ENCODE measurements at places on chromosomes 13 and 19. TPM values are rescaled to one million over a fixed set of nuclear protein-coding genes. Genes with fewer than 3 reads are reported as not detected.
A peak's percentile ranks its signal among the peaks of the same experiment; 100 is the strongest.

DNA sequence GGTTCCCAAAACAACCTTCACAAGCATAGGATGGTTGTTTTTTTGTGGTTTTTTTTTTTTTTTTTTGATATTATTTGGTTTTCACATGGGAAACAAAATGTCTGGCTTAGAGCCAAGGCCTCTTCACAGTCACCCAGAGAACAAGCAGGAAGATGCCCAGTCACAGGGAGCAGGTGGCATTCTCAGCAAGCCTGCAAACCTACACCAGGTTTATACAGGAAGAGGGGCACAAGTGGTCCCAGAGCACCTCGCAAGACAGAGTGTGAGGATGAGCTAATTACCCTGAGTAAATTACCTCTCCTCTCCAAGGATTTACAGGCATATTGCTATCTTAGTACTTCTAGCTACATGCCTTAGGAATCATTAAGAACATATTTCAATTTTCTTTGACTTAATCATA, 1375.6 kb downstream of the EFNB2 start:
- no peak for DNase-seq

GRCh38 chr19:50430888-50431342, 1.8 kb upstream of the MYBPC2 start:
- no peak for DNase-seq

DNA sequence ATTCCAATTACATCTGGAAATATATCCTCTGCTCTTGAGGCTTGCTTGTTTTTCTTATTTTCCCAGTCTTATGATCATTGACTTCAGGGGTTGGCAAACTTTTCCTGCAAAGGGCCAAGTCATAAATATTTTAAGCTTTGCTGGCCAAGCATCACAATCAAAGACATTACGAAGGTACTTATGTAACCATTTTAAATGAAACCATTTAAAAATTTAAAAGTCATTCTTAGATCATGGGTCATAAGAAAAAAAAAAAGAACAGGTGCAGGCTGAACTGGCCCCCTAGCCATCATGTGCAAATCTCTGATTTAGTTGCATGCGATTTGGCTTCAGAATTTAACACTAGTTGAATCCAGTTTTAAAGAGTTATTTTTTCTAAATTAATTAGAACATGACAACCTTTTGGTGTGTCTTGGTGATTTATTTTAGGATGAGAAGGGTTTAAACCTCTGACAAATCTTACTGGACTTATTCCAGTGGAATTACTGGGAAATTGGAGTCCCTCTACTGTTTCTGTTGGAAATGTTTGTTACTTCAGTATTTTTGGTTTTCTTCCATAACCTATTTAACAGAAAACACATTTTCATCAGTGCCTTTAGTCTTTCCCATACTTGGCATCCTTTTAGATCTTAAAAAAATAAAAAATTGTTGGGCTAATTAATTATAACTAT, 148.1 kb downstream of the NHLRC3 start:
- DNase-seq: no peak

- no peak for DNase-seq
Measured at GRCh38 chr13:20927596-20928257, 25.2 kb upstream of the XPO4 start.

- DNase-seq: no peak
Measured at GRCh38 chr19:17052439-17052838, 22.8 kb downstream of the HAUS8 start.

DNA sequence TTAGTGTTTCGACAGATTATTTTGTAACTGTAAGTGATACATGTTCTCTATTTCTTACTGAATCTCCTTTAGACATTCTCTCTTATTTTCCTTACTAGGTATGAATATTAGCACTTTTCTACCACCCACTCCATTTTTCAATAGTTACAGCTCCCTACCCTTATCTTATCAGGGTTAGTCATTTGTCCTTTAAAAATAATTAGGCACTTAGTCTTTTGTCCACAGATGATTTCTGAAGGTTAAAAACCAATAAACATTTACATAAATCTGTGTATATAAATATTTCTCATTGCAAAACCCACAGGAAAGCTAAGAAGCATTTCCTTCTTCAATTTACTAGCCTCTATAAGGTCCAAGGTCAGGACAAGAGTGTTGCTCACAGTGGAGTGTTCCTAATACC, 624.1 kb upstream of the MIR17HG start:
- DNase-seq: no peak

- DNase-seq: no peak
Measured at GRCh38 chr13:49898792-49899191, 37.3 kb downstream of the SPRYD7 start.

GRCh38 chr13:25300861-25301346, 521 bp upstream of the NUP58 start:
- DNase-seq: no peak

- no peak for DNase-seq
Measured at GRCh38 chr19:1700733-1701663, 48.6 kb upstream of the TCF3 start.

GRCh38 chr19:50723069-50723468, at the start of gene CLEC11A:
CLEC11A (plus strand) TSS chr19:50723364; CDS start chr19:50723526, 162 bp downstream.
- DNase-seq: no peak

GRCh38 chr13:70844391-70845108, 736.3 kb upstream of the KLHL1 start:
- DNase-seq: no peak

GRCh38 chr13:53050151-53050550, 21.5 kb downstream of the OLFM4 start:
- no peak for DNase-seq

- no peak for DNase-seq
Measured at GRCh38 chr13:44011036-44011435, 131.3 kb downstream of the LACC1 start.

DNA sequence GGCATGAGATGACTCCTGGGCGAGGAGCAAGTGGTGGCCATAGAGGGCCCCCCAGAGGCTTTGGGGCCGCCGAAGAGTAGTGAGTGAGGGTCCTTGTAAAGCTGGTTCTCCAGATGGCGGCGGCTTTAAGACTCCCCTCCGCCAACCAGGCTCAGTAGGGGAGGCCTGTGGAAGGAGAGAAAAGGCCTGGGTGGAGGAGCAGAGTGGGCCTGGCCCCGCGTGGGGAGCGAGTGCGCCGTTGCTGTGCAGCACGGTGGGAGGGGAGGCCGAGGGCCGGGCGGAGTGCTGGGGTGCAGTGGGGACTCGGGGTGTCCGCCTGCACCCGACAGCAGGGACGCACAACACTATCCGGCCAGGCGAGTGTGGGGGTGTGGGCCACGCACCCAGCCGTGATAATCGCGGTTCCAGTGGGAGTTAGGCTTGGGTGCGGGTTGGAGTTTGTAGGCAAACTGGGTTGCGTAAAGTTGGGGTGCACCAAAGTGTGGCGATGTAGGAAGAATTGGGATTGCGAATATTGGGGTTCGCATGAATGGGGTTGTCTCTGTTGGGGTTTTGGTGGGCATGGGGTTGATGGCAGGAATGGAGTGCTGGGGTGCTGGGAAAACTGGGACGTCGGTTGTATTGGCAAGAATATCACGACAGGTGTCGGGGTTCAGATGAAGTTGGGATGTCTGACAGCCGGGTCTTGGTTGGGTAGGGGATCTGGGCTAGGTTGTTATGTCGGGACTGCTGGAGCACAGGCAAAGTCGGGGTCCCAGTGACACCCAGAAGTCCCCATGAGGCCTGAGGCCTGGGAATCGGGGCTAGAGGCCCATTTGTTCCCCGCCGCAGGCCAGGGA, 687 bp upstream of the CIRBP start:
- DNase-seq: no peak

DNA sequence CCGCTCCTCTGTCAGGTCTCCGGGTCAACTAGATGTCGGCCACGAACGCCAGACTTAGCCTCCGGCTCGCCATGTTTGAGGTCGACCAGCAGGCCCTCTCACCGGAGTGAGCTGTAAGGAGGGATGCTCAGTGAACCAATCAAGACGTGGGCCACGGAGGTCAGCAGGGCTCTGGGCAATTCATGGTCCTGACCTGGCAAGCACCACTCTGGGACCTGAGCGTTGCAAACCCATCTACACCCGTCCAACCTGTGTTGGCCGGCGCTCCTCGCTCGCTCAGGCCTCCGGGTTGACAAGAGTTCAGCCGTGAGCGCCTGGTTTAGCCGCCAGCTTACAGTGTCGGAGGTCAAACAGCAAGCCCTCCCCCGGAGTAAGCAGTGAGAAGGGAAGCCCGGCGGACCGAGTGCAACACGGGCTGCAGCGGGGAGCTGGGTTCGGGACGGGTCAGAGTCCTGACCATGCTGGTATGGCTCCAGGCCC, 1361.9 kb downstream of the UQCRFS1 start:
- no peak for DNase-seq

DNA sequence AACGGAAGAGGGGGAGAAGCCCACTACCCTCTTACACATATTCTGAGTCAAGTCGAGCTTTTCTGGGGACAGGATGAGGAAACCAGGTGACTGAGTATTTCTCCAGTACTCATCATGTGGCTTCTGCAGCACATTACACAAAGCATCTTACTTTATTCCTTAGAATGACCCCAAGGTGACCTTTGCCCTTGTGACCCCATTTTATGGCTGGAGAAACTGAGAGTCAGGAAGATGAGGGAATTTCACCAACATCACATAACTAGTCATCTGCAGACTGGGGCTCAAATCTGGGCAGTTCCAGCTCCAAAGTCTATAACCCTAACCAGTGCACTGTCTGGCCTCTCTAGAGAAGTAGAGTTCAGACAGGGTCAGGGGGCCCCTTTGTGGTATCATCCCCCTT, 707.0 kb downstream of the UQCRFS1 start:
- DNase-seq: no peak

DNA sequence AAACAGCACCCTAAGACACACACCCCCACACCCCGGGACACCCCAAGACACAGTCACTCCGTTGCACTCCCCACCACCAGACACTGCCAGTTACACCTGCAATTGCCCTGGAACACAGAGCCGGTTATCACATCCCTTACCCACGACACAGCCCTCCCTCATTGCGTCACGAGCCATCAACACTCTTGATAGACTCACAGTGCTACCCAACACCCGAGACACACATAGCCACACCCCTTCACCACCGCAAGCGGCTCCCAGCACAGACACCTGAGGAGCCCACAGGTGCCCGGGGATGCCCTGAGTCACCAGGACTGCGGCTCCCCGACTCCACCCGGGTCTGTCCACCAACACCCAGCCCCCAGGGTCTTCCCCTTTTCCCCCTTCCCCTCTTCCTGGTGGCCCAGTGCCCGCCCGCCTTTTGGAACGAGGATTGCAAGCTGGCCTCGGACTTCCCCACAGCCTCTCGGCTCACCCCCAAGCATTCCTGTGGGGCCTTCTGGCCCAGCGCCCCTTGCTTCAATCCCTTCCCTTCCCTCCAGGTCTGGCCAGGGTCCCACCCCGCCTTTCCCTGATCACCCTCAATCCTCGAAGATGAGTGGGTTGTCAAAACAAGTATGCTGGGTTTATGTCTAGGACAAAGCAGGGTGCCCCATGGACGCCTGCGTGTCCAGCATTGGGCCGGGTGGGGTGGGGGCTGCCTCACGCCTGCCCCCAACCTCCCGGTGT, 1.7 kb upstream of the PTGER1 start:
- DNase-seq: no peak

- no peak for DNase-seq
Measured at GRCh38 chr13:110348309-110349105, 41.4 kb downstream of the COL4A2 start.

GRCh38 chr13:21882766-21883165, 211.9 kb downstream of the FGF9 start:
- DNase-seq: peak; percentile 57

GRCh38 chr13:99282264-99283231, 24.4 kb upstream of the GPR18 start:
- DNase-seq: no peak

DNA sequence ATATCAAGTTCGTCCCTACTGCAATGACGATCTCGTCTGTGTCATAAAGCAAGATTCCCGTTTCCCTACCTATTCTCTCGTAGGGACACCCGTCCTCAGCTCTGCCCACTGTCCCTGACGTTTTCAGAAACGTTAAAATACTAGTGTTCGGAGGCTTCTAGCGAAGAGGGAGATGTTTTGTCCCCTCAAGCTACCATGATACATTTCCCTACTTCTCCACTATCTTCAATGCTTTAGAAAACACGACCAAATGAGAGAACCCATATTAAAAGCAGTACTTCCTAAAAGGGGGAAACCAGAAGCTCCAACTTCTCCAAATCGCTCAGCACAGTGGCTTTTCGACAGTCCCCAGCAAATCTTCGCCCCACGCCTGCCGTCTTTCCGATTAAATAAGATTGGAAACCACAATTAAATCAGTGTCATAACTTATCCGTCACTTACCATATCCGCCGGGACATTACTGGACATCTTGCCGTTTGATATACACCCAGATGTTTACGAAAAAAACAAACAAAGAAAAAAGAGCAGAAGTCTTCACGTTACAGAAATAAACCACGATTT, 1.3 kb downstream of the UBL3 start:
- no peak for DNase-seq

DNA sequence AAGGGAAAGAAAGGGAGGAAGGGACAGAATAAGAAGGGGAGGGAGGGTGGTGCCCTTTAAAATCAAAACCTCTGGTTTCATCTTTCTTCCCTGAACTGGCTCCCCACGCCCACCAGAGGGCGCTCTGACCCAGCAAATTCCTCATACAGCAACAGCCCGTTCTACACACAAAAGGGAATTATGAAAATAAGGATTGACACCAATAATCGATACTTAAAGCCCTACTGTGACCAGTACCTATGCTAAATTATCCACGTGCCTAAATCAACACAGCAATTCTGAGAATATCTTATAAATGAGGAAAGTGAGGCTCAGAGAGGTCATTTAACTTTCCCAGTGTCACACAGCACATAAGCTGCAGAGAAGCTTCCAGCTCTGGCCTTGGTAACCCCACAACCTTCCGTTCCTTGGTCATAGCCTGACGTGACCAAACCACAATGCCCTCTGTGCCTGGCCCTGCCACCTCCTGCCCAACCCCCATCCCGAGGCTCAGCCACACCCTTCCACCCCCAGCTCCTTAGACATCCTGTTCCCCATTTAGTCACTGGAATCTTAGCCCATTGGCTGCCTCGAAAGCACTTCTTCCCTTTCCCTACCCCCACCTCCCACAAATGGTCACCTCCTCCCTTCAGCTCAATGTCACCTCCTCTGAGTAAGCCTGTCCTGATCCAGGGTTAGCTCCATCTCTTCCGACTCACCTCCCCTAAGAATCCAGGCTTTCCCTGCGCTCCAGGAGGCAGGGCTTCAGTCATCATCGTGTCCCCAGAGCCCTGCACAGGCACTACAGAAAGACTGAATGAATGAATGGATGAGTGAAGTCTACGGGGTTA, 34.2 kb upstream of the PNMA8B start:
- DNase-seq: no peak

- DNase-seq: no peak
Measured at GRCh38 chr13:32409561-32410421, 18.1 kb downstream of the N4BP2L1 start.

- DNase-seq: no peak
Measured at GRCh38 chr13:39016787-39017186, 21.1 kb downstream of the PROSER1 start.

PABPC3 gene
- total RNA-seq: 0.11 TPM

LRRC63 gene
- not detected for total RNA-seq

ZNF441 gene
- total RNA-seq: 5.6 TPM

OR7A10 gene
- total RNA-seq: not detected

TSSK6 gene
- total RNA-seq: 1.5 TPM

TNFSF11 gene
- 0.17 TPM for total RNA-seq

PTPRS gene
- 140 TPM for total RNA-seq

TMEM145 gene
- not detected for total RNA-seq

F10 gene
- 4.6 TPM for total RNA-seq
